ENCODE measurements at places on chromosomes 11 and 22.

DNA sequence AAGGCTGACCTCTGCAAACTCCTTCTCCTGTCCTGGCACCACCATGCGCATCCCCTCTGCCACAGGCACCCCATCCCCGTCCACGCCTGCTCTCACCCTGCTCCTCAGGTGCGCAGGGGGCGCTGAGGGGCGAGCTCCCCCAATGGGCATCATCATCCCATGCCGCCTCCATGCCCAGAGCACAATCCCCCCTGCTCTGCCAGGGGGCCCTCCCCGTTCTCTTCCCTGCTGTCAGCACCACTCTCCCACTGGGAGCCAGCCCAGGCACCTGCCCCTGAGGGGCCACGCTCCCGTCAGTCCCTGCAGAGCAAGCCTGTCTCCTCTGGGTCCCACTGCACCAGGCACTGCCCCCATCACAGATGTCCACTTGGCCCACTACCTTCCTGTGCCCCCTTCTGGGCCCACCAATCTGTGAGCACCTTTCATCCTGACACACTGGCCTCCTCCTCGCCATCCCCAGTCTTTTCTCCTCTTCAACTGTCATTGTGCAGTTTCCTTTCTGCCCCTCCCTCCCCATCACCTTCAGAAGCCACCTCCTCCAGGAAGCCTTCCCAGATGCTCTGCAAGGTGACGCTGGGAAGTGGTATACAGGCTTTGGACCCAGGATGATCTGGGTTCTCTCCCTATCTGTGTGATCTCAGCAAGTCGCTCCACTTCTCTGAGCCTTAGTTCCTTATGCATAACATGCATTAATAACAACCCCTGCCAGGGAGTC, 62.6 kb downstream of the CYTH4 start:
- H3K4me1 ChIP-seq = no peaks in the 10 kb centered on the region
- H3K27ac ChIP-seq = no peak overlapping the region
- no peaks in the 10 kb centered on the region for H3K36me3 ChIP-seq
- no peaks in the 10 kb centered on the region for H3K27me3 ChIP-seq
- DNase-seq = no peak

DNA sequence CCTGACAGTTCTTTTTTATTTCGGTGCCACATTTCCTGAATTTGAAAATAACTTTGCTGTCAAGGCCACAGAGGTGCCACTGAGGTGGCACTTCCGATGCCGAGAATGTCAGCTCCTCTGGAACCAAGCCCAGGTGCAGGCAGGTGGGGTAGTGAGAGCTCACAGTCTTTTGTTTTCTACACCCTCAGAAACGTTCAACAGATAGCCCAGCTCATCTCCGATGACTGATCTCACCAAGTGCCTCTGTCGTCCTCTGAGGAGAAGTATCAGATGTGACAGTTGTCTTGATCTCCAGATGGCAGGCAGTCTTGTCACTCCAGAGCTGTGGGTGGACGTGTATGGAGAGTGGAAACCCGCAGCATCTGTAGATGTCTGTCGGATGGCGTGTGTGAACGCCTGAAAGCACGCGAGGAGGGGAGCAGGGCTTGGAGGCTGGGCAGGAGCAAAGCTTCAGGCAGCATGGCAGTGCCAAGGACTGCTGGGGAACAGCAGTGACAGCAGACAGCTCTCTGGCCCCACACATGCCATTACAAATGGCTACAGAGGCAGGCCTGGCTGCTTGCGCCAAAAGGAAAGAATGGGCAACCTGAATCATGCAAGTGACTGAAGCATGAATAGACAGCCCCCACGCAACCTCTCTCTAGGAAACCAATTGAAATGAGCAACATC, 877.0 kb downstream of the OPCML start:
- DNase-seq = no peak
- H3K4me1 ChIP-seq = no peaks in the 10 kb centered on the region
- H3K27ac ChIP-seq = no peak overlapping the region
- H3K27me3 ChIP-seq = no peaks in the 10 kb centered on the region
- H3K4me3 ChIP-seq = no peak overlapping the region

DNA sequence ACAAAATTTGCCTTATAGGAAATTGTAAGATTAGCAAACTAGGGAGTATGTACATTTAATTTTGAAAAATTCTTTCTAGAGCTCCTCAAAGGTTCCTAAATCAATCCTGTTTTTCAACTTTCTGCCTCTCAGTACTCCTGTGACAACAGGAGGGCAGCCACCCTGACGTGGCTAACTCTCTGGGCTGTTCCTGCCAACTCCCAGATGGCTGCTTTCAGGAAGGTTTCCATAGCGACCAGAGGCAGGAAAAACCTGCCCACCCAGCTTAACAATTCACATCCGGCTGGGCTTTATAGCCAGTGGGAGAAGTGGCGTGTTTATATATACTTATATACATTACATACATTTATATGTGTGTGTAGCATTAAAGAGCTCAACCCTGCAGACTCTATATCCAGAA, 26.5 kb downstream of the SGSM3 start:
- peaks cover 21% of the 10 kb centered on the region for H3K4me1 ChIP-seq
- peak overlapping the region; percentile 55 for H3K27ac ChIP-seq

GRCh38 chr11:37110385-37110784, 512.3 kb upstream of the RAG2 start:
- H3K4me1 ChIP-seq = no peaks in the 10 kb centered on the region
- no peaks in the 10 kb centered on the region for H3K27me3 ChIP-seq
- H3K36me3 ChIP-seq = no peaks in the 10 kb centered on the region
- DNase-seq = no peak
- peak overlapping the region; percentile 33 for H3K27ac ChIP-seq

DNA sequence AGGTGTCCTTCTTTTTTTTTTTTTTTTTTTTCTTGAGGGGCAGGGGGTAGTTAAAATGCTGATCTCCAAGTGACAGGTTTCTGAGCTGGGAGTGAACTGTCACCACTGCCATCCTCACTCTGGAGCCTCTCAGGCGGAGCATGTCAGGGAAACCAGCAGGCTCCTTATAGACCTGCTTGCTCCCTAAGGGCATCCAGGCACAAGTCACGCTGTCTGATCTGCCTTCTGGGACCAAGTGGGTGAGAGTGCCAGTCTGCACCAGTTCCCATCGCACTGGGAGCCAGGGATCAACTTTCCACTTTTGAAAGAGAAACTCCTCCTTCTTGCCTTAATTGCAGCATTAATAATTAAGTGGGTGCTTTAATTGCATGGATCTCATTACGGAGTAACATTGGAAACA, 537.9 kb upstream of the CADM1 start:
- no peak for DNase-seq
- H3K27me3 ChIP-seq = no peaks in the 10 kb centered on the region
- H3K27ac ChIP-seq = no peak overlapping the region
- no peak overlapping the region for H3K4me3 ChIP-seq

DNA sequence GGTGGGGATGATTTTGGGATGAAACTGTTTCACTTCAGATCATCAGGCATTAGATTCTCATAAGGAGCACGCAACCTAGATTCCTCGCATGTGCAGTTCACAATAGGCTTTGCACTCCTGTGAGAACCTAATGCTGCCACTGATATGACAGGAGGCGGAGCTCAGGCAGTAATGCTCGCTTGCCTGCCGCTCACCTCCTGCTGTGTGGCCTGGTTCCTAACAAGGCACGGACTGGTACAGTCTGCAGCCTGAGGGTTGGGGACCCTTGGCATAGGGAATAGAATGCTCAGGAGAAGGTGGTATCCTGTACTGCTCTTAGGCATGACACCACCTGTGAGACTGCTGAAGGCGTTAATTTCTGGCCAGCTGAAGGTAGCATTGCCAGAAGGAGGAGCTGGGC, 47.0 kb downstream of the STIM1 start:
- no peak overlapping the region for H3K4me3 ChIP-seq
- no peaks in the 10 kb centered on the region for H3K36me3 ChIP-seq
- peaks cover 46% of the 10 kb centered on the region for H3K4me1 ChIP-seq
- H3K27me3 ChIP-seq = no peaks in the 10 kb centered on the region

GRCh38 chr22:25953276-25953675, 211.3 kb downstream of the MYO18B start:
- H3K27me3 ChIP-seq = peaks cover 7% of the 10 kb centered on the region
- H3K36me3 ChIP-seq = no peaks in the 10 kb centered on the region
- no peaks in the 10 kb centered on the region for H3K4me1 ChIP-seq

DNA sequence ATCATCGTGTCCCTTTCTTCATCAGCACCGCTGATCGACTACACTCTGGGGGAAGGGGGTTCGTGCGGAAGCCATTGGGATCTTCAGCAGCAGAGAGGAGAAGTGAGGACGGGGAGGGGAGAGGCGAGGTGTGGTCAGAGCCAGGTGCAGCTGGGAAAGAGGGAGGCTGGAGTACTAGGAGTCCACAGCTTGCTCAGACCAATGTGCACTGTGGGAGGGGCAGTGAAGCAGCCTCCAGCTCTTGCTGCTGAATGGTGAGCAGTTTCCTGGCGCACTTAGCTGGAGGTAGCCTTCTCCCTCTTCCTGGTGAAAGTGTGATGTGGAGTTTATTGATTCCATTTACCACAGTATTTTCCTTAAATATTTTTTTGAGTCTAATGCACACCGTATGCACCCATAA, 99.0 kb upstream of the NECTIN1 start:
- H3K4me3 ChIP-seq = no peak overlapping the region
- no peaks in the 10 kb centered on the region for H3K27me3 ChIP-seq
- H3K27ac ChIP-seq = no peak overlapping the region

DNA sequence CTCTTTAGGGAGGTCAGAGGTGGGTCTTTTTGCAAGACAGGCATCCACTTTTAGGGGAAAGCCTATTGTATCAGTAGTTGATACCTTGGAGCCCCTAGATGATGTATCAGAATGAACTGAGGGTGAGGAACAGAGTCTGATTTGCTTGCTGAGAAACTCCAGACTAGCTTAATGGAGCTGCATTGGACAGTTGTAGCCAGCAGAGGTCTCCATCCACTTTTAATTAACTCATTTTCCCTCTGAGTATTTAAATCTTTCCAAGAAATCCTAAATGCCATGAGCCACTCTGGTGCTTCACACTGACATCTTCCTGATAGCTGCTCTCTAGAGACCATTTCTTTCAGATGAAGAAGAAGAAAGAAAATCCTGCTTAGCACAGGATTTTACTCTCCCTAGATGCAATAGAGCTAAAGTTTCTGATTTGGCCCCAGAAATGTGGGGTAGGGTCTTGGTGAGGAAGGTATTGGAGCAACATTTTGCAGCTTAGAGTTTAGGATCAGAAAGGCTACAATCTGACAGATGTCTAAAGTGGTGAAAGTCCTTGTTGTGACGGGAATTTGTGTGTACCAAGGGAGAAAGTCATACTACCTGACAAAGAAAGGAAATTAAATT, 38.0 kb downstream of the EXT2 start:
- peaks cover 68% of the 10 kb centered on the region for H3K36me3 ChIP-seq
- no peak overlapping the region for H3K4me3 ChIP-seq
- H3K27ac ChIP-seq = no peak overlapping the region
- H3K27me3 ChIP-seq = no peaks in the 10 kb centered on the region
- H3K4me1 ChIP-seq = no peaks in the 10 kb centered on the region

- DNase-seq = no peak
- no peaks in the 10 kb centered on the region for H3K36me3 ChIP-seq
- no peak overlapping the region for H3K27ac ChIP-seq
- H3K4me3 ChIP-seq = no peak overlapping the region
- no peaks in the 10 kb centered on the region for H3K27me3 ChIP-seq
These were observed 59.7 kb upstream of the LMO1 start for GRCh38 chr11:8323161-8323935.

GRCh38 chr11:85348945-85349344, 278.2 kb downstream of the DLG2 start:
- H3K4me1 ChIP-seq = no peaks in the 10 kb centered on the region
- no peak for DNase-seq
- no peaks in the 10 kb centered on the region for H3K36me3 ChIP-seq
- H3K27me3 ChIP-seq = no peaks in the 10 kb centered on the region
- no peak overlapping the region for H3K27ac ChIP-seq
- H3K4me3 ChIP-seq = no peak overlapping the region

- DNase-seq = no peak
- H3K27me3 ChIP-seq = no peaks in the 10 kb centered on the region
- no peaks in the 10 kb centered on the region for H3K4me1 ChIP-seq
- no peaks in the 10 kb centered on the region for H3K36me3 ChIP-seq
- no peak overlapping the region for H3K27ac ChIP-seq
These were observed 56.3 kb upstream of the ZBTB44 start for GRCh38 chr11:130370845-130371590.

- no peak overlapping the region for H3K4me3 ChIP-seq
- no peaks in the 10 kb centered on the region for H3K36me3 ChIP-seq
- peaks cover 7% of the 10 kb centered on the region for H3K27me3 ChIP-seq
- H3K4me1 ChIP-seq = no peaks in the 10 kb centered on the region
These were observed 3.4 kb upstream of the GLB1L2 start for GRCh38 chr11:134328433-134328832.

DNA sequence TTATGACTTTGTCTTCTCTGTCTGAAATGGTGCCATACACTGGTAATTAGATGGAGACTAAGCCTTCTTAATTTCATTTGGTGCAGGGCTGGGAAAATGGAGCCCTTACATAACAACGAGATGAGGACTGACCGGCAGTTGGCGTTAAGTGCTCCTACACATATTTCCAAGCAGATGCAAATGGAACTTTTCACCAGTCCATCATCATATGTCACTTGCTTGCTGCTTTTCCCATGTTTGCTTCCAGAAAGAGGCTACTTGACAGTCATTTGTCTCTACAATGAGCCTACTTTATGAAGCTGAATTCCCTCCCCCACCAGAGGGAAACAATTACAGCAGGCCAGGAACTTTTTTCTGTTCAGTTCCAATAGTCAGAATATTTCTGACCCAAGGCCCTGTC, 32.6 kb downstream of the SVIP start:
- no peaks in the 10 kb centered on the region for H3K36me3 ChIP-seq
- no peak for DNase-seq
- no peaks in the 10 kb centered on the region for H3K27me3 ChIP-seq
- H3K4me3 ChIP-seq = no peak overlapping the region
- H3K4me1 ChIP-seq = no peaks in the 10 kb centered on the region

DNA sequence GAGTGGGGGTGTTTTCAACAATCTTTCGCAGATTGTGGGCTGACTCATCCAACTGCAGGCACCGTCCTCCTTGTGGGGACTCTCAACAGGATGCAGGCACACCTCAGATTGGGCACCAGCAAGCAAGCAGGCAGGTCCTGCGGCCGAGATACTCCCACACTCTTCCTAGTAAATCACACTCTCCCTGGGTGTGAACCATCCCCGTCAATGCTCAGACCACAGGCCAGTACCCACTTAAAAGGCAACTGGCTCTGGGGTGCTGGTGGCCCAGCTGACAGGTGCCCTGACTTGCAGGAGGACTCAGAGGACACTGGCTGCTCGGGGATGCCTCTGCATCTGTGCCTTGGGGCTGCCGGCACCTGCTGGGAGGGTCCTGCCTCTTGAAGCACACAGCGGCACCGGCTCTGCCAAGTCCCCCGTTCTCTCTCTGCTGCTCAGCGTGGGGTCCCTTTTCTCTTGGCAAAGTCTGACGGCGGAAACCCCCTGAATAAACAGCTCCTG, 282.5 kb downstream of the CTTN start:
- H3K27me3 ChIP-seq = no peaks in the 10 kb centered on the region
- no peak overlapping the region for H3K27ac ChIP-seq
- H3K4me1 ChIP-seq = no peaks in the 10 kb centered on the region
- no peak for DNase-seq

- H3K36me3 ChIP-seq = no peaks in the 10 kb centered on the region
- H3K27me3 ChIP-seq = no peaks in the 10 kb centered on the region
- H3K4me1 ChIP-seq = no peaks in the 10 kb centered on the region
- peak; percentile 56 for DNase-seq
These were observed 42.9 kb downstream of the LINC01488 start for GRCh38 chr11:69524291-69524882.

GRCh38 chr11:23112390-23112789, 252.1 kb upstream of the CCDC179 start:
- no peak for DNase-seq
- no peaks in the 10 kb centered on the region for H3K36me3 ChIP-seq
- no peak overlapping the region for H3K27ac ChIP-seq
- no peaks in the 10 kb centered on the region for H3K27me3 ChIP-seq
- H3K4me1 ChIP-seq = no peaks in the 10 kb centered on the region
- H3K4me3 ChIP-seq = no peak overlapping the region

All from upper lobe of right lung (tissue), 1 donor.